ENCODE measurements at places on chromosomes 1 and 21.

DNA sequence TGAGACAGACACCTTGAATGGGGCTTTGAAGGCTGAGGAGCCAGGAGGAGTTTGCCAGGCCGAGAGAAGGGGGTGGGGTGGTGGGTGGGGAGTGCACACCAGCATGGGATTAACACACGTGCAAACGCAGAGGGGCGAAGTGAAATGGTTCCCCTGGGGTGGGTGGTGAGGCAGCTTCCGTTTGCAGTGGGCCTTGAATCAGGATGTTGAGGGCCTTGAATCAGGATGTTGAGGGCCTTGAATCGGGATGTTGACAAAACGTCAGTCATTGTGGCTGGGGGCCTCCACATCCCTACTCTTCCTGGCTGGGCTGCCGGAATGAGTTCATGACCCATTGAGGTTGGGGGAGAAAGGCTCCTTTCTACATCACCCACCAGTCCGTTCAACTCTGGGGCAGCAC lies 16.6 kb downstream of the LDLRAP1 start:
- DNase-seq: no peak

- DNase-seq: peak; percentile 62
Measured at GRCh38 chr1:210342986-210343780, 14.5 kb downstream of the HHAT start.

- no peak for DNase-seq
Measured at GRCh38 chr21:38400195-38400919, 97.9 kb downstream of the ERG start.

GRCh38 chr1:189206617-189207016 lies 1271.0 kb downstream of the BRINP3 start:
- DNase-seq: no peak

DNA sequence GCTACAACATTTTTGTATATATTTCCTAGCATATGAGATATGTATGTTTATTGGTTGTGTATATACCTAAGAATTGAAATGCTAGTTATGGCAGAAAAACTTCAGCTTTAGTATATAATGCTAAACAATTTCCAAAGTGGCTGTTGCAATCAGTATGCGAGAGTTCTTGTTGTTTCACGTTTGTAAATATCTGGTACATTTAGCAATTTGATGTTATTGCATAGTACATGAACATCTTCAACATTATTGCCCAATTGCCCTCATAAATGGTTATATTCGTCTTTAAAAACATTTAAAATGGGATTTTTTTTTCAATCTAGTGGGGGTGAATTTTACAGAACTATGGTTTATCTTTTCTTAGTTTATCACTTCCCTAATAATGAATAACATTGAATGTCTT lies 86.2 kb upstream of the HP1BP3 start:
- no peak for DNase-seq

DNA sequence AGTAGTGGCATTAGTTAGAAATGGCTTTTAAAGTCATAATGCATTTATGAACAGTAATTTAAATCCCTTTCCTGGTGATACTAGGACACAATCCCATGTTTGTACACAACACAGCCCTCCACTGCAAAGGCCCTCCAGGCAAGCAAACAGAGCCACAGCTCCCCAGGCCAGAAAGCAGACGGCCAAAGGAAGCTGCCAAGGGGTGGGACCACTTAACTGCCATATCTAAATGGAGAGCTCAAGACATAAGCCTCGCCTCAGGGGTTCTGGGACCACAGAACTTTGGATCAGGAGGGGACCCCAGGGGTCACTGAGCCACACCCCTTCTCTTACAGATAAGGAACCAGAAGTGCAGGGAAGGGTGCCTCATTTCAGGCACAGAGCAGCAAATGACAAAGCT lies 189.7 kb downstream of the KCNH1 start:
- no peak for DNase-seq

- DNase-seq: no peak
Measured at GRCh38 chr1:244865028-244865371, 657 bp upstream of the HNRNPU start.

- no peak for DNase-seq
Measured at GRCh38 chr1:110696818-110697217, 22.1 kb upstream of the KCNA3 start.

DNA sequence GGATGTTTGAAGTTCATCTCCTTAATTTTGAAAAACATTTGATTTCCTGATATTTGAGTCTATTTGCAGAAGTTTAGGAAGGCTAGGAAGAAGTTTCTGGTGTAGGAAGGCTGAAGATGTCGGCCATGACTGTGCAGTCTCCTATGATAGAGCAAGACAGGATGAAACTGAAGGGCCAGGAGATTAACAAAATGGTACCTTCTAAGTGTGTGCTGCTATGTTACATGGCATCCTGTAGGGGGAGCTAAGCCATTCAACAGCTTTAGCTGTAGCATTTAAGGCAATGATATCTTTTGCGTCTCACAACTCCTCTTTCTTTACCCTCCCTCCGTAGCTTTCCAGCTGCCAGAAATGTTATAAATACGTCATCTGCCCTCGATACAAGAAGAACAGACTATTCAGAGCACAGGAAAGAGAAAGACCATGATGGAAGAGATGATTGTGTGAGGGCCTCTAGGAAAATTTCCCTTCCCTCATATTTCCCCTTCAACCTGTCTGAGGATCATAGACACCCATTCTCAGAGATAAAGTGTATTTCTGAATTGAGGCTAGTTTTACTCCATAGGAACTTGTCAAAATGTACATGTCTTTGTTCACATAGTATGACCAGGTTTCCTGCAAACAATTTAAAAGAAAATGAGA lies 61.1 kb downstream of the XCL1 start:
- DNase-seq: no peak

GRCh38 chr1:106061586-106062495 lies 994.6 kb upstream of the PRMT6 start:
- no peak for DNase-seq

DNA sequence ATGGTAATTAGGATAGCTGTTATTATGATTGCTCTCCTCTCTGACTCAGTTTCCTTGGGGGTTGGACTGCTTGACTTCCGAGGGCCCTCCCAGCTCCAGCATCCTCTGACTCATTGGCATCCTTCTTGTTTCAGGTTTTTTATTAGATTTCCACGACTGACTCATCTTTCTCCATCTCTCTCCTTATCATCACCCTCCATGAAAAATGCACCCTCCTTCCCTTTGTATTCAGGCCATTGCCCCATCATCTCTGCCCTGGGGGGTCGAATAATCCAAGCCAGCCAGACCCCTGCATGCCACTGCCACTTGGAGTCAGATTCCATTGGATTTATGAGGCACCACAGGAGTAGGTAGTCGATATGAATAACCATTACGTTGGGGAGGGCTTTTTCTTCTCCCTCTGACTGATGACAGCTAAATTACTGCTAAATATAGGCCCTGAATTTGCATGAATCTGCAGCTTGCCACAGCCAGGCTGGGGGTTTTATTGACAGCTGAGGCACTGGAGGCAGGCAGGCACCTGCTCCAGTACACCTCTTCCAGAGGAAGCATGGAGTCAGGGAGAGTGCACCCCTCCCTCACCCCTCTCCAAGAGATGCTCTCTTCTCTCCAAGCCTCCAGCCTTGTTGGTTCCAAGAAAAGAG lies 91.7 kb downstream of the C1orf94 start:
- DNase-seq: no peak

DNA sequence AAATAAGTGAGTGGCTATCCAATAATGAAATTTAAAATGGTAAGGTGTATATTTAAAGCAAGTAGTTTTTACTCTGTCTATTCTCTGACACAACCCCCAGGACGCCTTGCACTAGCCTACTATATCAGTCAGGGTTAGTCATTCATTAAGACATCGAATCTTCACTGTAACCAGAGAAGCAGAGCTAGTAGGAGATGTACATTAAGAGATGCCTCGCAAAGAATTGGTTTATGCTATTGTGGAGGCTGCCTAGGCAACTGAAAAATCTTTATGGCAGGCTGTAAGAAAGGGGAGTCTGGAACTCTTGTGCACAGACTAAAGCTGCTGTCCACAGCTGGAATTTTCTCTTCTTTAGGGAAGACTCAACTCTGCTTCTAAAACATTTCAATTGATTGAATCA lies 28.8 kb downstream of the NTNG1 start:
- no peak for DNase-seq

DNA sequence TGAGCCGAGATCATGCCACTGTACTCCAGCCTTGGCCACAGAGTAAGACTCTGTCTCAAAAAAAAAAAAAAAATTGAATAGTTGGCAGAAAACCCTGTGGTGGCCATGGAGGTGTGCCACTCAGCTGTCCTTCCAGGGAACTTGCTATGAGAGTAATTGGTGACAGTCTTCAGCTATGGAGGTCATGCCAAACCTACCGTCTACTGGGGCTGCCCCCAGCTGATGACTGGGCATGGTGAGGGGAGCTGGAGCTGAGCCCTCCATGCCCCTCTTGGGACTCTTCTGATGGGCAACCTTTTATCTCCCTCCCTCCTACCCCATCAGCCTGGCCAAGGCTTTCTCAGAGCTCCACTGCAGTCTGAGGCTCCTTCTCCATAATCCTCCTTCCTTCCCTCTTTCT lies 84.2 kb downstream of the RYR2 start:
- no peak for DNase-seq

DNA sequence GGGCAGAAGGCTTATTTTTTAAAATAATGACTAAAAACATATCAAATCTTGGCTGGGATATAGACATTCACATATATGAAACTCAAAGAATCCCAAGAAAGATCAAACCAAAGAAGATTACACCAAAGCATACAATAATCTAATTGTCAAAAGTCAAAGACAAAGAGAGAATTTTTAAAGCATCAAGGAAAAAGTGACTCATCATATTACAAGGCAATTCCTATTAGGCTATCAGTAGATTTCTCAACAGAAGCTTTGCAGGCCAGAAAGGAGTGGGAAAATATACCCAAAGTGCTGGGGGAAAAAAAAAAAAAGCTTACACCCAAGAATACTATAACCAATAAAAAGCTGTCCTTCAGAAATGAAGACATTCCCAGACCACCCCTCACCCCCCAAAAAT lies 375.6 kb downstream of the BRINP2 start:
- DNase-seq: no peak

GRCh38 chr1:43049481-43049880 lies 90.8 kb upstream of the SLC2A1 start:
- DNase-seq: no peak

GRCh38 chr1:18573170-18573569 lies 57.5 kb upstream of the PAX7 start:
- no peak for DNase-seq

GRCh38 chr1:183143576-183144315 lies 42.3 kb upstream of the LAMC2 start:
- DNase-seq: no peak

- DNase-seq: no peak
Measured at GRCh38 chr1:181112071-181112929, 23.8 kb downstream of the IER5 start.

- DNase-seq: no peak
Measured at GRCh38 chr1:96427616-96428015, 294.0 kb upstream of the PTBP2 start.

DNA sequence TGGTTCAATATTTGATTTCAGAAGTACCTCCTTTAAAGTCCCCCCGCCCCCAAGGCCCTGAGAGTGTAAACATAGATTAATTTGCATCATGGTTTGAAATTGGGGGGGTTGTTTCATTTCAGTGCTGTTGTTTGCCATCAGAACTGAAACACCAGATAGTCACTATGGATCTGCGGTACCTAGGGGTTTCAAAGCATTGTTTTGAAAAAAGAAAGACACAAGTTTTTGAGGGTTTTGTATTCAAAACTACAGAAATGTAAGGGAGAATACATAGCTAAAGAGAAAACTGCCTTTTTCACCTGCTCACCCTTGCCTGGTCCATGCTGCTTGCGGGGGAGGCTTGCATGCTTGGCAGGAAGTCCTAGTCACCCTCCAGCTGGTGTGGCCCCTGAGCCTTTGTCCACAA lies 59.3 kb downstream of the ACP6 start:
- DNase-seq: no peak

DNA sequence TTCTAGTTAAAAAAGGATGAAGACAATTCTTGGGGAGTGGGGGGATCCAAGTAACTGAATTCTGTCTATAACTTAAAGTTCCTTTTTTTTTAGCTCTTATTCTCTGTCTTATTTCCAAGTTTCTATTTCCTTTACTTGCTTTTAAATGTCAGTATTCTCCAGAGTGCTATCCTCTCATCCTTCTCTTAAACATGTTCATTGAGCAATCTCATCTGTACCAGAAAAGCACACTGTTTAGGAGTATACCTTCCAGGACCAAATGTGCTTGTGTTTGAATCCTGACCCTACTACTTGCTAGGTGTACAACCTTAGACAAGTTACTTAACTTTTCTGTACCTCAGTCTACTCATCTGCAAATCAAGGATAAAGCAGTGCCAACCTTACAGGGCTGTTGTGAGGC lies 50.1 kb downstream of the AKT3 start:
- no peak for DNase-seq

DNA sequence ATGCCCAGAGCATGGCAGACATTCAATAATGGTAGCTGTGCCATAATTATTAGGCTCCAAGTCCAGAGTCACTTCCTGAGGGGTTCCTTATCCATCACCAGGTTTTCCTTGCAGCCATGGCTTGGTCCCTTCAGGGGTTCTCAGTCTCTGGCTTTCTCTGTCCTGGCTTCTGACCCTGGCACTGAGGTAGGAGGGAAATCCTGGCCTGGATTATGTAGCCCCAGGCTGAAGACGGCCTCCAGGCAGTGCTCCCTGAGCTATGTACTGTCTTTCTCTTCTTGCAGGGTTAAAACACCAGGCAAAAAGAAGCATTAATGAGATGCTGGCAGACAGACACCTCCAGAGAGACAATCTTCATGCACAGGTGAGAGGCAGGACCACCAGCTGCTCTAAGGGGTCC lies 9.5 kb upstream of the PADI3 start:
- no peak for DNase-seq

All from activated B cell treated with CpG ODN at 0.5 μM for 24 hours (primary cell).